ENCODE measurements at places on chromosomes 4 and X. TPM values are rescaled to one million over a fixed set of nuclear protein-coding genes. Genes with fewer than 3 reads are reported as not detected.

CT45A3 gene
- not detected for polyA plus RNA-seq

DNA sequence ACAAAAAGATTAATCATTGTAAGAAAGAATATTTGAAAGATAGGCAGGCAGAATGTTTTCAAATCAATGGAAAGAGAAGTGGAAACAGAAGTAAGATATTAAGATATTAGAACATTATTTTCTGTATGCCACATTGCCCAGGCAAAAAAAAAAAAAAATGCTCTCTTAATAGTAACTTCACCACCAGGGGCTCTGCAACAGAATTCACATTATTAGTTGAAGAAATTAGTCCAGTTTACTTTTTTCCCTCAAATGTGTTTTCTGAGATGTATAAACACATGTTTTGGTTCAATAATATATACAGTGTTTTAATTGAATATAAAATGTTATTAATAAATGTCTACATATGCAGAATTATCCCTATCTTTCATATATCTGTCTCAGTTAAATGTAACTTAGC lies 78.0 kb upstream of the ADAD1 start:
- DNase-seq = no peak

DNA sequence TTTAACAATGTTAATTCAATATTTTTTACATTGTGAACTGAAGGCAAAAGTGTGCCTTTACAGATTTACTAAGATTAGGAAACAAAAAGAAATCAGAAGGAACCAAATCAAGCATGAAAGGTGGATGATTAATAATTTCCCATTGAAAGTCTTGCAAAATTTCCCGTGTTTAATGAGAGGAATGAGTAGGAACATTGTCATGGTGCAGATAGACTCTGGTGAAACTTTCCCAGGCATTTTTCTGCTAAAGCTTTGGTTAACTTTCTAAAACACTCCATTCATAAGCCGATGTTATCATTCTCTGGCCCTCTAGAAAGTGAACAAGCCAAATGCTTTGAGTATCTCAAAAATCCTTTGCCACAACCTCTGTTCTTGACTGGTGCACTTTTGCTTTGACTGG lies 1522.8 kb upstream of the PABPC4L start:
- no peak for DNase-seq

GRCh38 chr4:159227984-159228383 lies 125.1 kb downstream of the RAPGEF2 start:
- DNase-seq = peak; percentile 84
